ENCODE measurements at places on chromosomes 7 and 10.
A peak's percentile ranks its signal among the peaks of the same experiment; 100 is the strongest.

DNA sequence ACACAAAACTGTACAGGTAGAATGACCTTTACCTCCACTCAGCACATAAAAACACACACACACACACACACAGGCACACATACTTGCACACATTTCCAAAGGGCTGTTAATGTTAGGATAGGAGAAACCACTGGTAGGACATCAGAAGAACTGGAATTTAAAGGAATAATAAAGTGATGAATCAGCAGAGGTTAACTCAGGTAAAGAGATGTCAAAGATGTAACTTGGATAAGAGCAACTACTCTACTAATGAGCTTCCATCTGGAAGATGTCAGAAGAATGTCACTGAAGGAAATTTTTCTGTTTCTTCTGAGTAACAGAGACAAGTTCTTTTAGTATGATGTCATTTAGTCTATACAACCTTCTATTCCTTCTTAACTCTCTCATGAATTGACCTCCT lies 26.4 kb upstream of the GPR37 start:
- H3K4me3 ChIP-seq: no peak overlapping the region
- no peak for DNase-seq
- no peak overlapping the region for H3K27ac ChIP-seq
- no peaks in the 10 kb centered on the region for H3K27me3 ChIP-seq
- H3K4me1 ChIP-seq: no peaks in the 10 kb centered on the region
- no peaks in the 10 kb centered on the region for H3K36me3 ChIP-seq

GRCh38 chr7:55110993-55111361 lies 92.2 kb downstream of the EGFR start:
- no peaks in the 10 kb centered on the region for H3K36me3 ChIP-seq
- DNase-seq: peak; percentile 18
- peak overlapping the region; percentile 9 for H3K27ac ChIP-seq

GRCh38 chr7:71804256-71804655 lies 607.9 kb downstream of the CALN1 start:
- no peaks in the 10 kb centered on the region for H3K36me3 ChIP-seq
- no peak for DNase-seq
- no peak overlapping the region for H3K27ac ChIP-seq
- H3K27me3 ChIP-seq: no peaks in the 10 kb centered on the region

DNA sequence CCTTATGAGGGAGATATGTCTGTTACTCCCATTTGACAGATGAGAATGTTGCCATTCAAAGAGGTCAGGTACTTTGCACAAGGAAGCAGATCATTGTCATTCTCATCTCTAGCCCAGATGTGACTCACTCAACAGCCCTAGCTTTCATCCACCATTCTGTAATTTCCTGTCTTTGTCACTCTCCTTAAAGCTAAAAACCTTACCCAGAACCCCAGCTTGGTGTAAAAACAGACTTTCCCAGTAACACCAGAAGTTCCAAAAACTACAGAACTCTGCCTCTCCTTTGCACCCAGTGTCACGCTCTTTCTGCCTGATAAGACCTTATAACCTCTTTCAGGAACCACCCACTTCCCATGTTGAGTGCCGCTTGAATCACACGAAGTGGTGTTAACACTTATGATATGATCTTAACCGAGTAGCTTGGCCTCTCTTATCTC lies 89.1 kb upstream of the SP4 start:
- no peaks in the 10 kb centered on the region for H3K36me3 ChIP-seq
- H3K4me3 ChIP-seq: no peak overlapping the region
- DNase-seq: no peak
- H3K27ac ChIP-seq: no peak overlapping the region

Measured in tibial artery (tissue), 4 donors.